ENCODE measurements at places on chromosomes 3 and 15.

- DNase-seq: peak; percentile 30
These were observed 142.7 kb downstream of the GADL1 start for GRCh38 chr3:30751610-30752299.

DNA sequence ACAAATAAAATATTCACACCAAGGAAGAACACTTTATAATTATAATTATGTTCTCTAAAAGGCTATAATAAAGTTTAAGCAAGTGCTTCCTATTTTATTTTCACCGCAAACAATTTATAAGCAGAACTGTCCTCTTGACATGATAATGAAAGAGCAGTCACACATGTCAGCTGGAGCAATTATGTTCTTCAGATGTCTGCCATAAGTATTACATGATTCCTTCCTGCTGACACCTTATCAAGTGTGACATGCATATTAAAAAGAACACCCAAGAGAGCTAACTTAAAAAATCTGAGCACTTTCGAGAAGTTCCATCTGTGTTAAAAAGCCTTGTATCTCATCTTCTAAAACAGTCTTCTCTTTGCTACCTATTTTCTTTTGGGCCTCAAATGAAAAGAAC is 249.5 kb downstream of the SQOR start:
- no peak for DNase-seq

GRCh38 chr3:177102553-177102952 is 94.7 kb downstream of the TBL1XR1 start:
- no peak for DNase-seq

DNA sequence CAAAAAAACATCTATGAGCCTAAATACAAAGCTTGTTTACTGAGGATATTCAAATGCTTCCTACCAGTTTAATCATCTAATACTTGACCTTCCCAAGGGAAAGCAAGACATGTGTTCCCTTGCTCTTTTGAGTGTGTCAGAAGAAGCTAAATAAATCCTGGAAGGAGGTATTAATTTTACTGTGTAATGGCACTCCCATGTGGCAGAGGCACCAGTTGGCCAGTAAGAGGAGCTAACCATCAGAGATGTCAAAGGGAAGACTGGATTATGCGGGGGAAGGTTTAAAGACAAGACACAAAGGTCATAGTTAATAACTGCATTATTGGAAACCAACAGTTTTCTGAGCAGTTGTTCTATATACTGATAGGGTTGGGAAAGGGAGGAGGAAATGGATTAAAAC is 125.1 kb downstream of the SUCLG2 start:
- no peak for DNase-seq

DNA sequence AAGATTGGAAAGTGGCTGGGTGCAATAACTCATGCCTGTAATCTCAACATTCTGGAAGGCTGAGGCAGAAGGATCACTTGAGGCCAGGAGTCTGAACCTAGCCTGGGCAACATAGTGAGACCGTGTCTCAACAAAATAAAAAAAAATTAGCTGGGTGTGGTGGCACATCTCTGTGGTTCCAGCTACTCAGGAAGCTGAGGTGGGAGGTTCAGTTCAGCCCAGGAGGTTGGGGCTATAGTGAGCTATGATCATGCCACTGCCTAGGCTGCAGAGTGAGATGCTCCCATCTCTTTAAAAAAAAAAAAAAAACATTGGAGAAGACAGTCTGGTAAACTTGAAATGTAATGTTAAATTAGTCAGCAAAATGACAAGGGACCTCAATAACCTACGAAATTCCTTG is 57.9 kb downstream of the STAG1 start:
- DNase-seq: no peak

GRCh38 chr3:158272081-158272480 is 162.2 kb downstream of the RSRC1 start:
- no peak for DNase-seq

DNA sequence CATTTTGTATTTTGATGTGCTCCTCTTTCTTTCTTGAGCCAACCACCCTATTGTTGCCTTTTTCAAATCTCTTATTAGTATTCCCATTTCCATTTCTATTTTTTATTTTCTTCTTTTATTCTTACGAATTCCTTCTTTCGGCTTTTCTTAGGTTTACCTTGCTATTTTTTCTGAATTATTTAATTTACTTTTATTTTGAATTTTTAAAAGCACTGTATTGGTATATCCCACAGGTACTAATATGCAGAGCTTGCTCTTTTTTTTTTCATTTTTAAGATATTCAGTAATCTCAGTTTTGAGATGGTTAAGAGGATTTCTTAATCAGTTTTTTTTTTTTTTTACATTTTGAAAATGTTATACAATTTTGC is 18.4 kb upstream of the MCF2L2 start:
- DNase-seq: no peak

DNA sequence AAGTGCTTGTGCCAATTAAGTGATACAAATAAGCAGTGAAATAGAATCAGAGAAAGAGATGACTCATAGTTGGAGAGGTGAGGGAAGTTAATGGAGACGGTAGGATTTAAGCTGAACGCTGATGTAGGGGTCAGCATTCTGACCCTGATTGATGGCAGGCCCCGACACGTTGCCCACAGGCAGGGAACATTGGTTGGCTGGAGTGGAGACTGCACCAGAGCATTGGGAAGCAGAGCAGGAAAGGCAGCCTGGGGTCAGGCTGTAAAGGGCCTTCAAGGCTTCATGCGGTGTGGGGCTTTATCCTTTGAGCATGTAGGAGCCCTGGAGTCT is 68.6 kb downstream of the DCUN1D1 start:
- no peak for DNase-seq

- DNase-seq: no peak
These were observed 1.7 kb downstream of the SYNM start for GRCh38 chr15:99106417-99107220.

DNA sequence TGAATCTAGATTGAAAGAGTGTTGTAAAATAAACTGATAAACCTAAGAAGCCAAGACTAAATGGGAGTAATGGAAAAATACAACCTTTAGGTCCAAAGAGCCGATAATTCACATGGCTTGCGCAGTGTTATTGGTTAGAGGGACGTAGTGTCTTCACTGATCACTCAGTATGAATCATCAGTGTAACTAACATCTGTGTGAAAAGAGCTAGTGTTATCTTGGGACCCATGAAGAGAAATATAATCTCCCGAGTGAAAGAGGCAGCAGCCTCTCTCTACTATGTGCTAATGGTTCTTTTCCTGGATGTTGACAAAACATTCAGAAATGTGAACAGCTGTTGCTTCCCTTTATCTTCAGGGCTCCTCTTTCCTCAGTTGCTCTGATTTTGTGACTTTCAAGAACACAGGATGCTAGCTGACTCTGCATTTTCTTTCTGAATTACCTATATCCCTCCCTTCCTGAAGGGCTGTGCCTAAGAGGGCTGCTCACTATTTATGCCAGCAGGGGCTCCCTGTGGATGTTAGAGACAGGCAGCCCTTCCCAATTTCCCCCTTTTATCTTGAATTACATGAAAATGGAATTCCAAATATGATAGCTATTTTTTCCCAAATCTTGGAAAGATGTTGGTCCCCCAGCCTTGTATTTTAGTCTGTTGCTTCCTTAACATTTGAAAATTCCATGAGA is 128.8 kb downstream of the GRM7 start:
- DNase-seq: no peak

GRCh38 chr3:194565597-194566190 is 67.5 kb downstream of the TMEM44 start:
- no peak for DNase-seq

GRCh38 chr3:112811131-112811884 is 35.4 kb downstream of the CD200R1L start:
- DNase-seq: peak; percentile 47

GRCh38 chr3:39098473-39099000 is 8.9 kb downstream of the GORASP1 start:
- no peak for DNase-seq

DNA sequence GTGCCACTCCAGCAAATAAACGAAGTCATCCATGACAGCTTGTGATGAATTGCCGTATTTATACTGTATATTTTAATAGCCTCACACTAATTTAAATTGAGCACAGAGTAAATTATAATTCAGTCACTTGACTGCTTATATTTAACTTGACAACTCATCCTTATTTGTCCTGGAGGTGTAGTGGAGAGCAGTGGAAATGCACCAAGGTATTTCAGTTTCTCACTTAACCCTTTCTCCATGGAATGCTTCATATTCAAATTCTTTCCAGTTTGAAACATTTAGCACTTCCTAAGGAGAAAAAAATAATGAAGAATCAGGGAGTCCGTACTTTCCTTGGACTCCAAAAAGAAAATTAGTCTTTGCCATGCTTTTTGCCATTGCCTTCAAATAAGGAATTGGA is 99.0 kb downstream of the MAP2K5 start:
- no peak for DNase-seq

DNA sequence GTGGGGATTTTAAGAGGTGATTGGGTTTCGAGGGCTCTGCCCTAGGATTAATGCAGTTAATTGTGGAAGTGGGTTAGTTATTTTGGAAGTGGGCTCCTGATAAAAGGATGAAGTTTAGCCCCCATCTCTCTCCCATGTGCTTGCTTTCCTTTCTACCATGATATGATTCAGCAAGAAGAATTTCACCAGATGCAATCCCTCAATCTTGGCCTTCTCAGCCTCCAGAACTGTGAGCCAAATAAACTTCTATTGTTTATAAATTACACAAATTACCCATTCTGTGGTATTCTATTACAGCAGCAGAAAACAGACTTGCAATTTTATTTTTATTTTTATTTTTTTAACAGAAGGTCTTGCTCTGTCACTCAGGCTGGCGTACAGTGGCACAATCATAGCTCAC is 27.3 kb upstream of the UBE2E1 start:
- DNase-seq: peak; percentile 53

DNA sequence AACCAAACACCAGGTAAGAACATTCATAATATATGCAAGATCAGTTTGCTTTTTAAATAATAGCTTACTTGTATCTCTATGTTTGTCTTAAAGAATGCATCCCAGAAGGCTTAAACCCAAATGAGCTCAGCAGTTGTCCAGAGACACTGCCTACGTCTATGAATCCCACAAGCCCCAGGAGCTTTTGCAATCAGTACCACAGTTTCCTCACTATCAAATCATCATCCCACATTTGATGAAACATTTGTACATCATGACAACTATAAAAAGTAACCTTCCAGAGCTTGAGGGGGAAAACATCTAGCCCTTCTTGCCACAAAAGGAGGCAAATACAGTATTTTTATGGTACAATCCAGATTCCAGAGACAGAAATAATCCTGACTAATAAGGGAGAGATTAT is 63.7 kb downstream of the ATP8B4 start:
- DNase-seq: no peak

DNA sequence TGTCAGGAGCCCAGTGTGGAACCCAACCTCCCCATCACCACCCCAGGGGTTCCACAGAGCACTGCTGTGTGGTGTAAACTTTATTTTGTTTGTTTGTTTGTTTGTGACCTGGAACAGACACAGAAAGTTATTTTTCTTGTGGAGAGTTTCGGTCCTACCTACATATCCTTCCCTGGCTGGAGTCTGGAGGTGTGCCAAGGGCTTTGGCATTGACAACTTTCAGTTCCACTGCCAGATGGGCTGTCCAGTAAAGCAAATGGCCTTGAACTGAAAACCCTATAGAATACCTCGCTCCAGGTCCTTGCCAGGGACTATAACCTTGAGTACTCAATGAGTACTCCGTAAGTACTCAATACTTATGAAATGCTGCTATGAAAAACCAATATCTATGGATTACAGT is 103.5 kb downstream of the MITF start:
- no peak for DNase-seq

DNA sequence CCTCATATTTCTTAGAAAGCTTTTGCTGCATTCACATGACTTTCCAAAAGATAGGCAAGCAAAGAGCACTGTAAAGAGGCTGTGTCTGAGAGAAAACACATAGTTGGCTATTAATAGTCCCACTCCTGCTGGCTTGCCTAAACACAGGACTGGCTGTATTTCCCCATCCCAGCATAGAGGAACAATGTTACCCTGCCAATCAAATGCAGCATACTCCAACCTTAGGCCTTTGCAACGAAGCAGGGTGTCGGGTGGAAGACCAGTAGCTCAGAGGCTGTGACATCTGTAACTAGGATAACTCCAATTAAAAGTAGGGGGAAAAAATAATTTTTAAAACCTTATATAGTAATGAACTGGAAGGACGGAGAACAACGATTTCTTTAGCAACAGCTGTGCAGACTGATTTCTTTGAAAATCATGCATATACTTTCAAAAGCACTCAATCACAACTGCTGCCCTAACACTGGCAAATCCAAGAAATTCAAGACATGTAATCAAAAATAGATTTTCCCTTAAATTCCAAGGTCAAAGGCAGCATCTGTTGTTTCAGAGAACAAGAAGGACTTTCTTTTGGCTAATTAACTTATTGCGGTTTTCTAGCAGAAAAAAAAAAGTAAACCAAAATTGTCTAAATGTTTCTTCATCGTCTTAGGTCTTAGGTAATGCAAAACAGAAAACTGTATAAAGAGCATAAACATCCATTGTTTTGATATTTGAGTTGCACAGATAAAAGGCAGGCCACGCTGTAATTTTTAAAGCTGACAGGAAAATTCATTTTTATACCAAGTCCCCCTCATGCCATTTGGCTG is 139.3 kb downstream of the TNIK start:
- no peak for DNase-seq

- no peak for DNase-seq
These were observed 60.2 kb upstream of the CDAN1 start for GRCh38 chr15:42796955-42797782.

DNA sequence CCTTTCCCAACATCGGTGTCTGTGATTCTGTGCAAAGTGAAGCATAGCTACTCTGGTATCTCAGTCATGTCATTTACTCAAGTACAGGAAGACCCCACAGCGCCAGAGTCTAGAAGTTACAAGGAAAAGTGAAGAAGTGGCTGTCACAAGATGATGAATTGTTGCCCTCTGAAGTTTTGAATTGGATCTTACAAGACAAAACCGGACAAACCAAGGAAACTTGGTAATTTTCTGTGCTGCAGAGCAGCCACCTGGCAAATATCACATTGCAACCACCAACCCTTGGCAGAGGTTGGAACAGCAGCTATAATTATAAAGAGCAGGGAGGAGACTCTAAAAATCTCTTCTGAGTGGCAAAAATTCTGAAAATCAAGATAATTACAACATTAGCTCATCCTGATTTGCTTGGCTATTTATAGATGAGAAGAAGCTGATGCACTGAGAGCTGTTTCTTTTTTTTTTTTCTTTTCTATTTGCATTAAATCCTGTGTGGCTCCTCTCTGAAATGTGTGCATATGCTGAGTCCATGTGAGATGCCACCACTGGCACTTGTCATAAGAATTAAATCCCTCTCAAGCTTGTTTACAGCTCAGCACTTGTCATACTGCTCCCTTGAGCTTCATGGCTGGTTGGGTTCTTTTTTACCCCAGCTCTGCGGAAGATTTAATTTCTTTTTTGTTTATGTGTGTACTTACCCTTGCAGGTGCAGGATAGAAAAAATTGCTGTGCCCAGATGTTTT is 68.0 kb upstream of the MNS1 start:
- DNase-seq: peak; percentile 33

All from left kidney (tissue), 8 donors.